ENCODE measurements at places on chromosomes 5 and 9.

DNA sequence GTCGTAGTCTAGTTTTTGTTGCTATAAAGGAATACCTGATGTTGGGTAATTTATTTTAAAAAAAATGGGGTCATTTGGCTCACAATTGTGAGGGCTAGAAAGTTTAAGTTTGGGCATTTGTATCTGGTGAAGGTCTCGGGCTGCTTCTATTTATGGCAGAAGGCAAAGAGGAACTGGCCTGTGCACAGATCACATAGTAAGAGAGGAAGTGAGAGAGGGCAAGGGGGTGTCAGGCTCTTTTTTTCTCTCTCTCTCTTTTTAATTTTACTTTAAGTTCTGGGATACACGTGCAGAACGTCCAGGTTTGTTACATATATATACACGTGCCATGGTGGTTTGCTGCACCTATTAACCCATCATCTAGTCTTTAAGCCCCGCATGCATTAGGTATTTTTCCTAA is 453.3 kb downstream of the DIRAS2 start:
- no peak for DNase-seq

GRCh38 chr9:4689687-4690104 is 10.3 kb downstream of the CDC37L1 start:
- no peak for DNase-seq

- no peak for DNase-seq
Measured at GRCh38 chr5:159059722-159060121, 40.0 kb downstream of the EBF1 start.

DNA sequence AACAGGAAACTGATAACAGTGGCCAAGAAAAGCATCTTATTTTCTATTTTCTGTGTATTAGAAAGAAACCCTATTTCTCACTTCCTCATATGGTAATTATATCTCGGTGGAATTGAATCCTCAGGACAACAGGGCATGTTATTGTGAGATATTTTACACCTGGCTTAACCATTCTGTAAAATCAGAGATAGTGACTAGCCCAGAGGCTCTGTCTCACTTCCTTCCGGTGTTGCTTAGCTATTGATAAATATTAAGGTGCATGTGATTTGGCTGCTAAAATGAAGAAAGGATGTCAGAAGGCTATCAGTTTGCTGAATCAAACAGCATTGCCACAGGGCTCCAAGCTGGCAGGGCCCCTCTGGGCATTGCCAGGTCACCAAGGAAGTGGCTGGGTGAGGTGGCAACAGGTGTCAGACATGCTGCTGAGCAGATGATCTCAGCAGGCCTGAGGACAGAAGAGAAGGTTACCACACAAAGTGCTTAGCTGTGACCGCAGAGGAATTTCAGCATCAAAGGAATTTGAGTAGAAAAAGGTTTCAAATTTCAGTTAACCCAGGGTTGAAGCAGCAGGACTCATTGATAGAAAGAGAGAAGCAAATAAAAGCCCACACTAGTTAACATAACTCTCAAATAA is 330.7 kb downstream of the PDE4D start:
- DNase-seq: peak; percentile 40

DNA sequence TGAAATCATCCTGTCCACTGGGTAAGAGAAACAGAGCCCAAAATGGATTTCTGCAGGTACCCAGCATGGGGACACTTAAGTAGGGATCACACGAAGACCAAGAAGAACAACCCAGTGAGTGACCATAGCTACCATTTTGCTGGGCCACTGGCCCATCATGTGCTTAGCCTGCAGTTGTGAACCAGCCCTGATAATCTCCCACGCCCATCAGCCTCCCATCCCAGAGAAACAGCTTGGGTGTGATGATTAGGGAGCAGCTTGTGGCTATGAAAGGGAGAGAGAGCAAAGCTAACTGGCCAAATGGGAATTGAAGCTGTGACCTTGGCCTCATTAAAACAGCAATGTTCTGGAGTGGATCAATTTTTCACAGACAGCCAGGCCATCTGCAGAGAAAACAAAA is 138.5 kb downstream of the SLC24A2 start:
- DNase-seq: no peak

DNA sequence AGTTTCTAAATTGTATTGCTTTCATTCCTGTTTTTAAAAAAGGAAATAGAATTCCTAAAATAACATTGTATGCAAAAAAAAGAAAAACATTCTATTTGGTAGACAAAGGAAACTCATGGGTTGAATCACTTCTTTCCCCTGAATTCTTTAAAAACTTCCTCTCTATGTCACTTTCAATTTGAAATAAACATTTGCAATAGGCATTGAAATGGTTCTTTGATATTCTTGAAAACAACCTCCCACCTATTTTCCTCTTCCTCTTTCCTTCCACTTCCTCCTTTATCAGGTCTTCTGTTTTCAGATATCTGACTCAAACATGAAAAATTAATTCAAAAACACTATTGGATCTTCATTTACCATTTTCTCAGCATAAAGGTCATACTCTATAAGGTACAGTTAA is 442.0 kb upstream of the MEF2C start:
- DNase-seq: no peak

GRCh38 chr5:59799668-59800346 is 93.7 kb downstream of the PDE4D start:
- no peak for DNase-seq

- DNase-seq: no peak
Measured at GRCh38 chr5:174386306-174386705, 338.1 kb upstream of the MSX2 start.

DNA sequence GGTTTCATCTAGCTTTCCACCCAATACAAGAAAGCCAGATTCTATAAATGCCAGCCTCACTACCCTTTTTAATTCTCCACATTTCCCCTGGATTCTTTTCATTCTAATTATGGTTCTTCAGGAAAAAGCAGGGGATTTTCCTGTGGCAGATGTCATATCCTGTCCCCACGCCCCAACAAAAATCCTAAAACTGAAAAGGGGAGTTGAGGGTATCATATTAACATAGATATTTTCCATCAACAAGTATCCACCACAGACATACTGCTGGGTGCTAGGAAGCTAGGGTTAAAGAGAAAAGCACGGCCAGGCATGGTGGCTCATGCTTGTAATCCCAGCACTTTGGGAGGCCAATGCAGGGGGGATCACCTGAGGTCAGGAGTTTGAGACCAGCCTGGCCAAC is 38.0 kb downstream of the CDK5RAP2 start:
- no peak for DNase-seq

DNA sequence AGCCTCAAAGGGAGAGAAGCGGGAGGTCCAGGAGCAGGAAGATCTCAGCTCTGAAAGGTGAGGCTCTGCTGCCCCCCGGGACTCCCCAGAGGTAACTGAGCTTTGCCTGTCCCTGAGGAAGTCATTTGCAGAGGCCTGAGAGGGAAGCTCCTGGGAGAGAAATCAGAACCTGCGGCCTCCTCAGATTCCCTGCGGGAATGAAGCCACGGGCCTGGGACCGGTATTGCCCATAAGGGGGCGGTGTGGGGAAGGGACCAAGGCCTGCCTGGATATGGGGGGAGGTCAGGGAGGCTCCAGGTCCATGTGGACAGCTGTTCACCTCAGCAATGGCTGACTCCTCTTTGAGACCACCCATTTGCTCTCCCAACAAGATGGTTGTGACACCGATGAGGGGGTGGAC is 1.3 kb downstream of the SPATA31E1 start:
- DNase-seq: peak; percentile 44

- DNase-seq: no peak
Measured at GRCh38 chr5:17379100-17379951, 118.7 kb upstream of the TAF11L2 start.

DNA sequence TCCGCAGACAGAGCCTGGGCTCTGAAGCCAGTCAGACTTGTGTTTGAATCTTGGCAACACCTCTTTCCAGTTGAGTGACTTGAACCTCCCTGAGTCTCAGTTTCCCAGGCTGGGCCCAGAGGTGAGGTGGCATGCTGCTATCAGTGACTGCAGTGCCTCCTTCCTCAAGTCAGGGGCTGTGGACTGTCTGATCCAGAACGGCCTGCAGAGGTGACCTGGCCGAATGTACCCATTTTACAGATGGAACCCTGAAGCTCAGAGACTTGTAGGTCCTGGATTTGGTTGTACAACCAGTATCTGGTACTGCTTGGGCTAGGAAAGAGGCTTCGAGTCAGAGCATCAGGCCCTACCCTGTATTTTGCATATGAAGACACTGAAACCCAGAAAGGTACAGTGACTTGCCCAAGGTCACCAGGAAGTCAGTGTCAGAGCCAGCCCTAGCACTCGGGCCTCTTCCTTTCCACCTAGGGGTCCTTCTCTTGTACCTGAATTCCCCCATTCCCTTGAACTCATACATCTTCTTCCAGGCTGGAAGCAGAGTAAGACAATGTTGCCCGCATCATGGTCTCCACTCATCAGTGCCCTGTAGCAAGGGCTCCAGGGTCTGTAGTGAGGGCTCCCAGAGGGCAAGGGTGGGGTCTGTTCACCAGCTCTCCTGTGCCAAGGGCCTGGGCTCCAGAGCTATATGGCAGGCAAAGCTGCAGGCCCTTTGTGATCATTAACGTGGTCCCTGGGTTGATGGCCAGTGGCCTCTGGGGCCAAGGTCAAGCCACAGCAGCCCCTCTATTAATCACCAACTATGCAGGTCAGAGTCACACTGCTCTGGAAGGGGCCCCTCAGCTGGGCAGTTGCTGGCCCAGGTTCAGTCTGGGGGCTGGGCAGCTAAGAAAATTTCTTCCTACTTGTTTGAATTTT is 28.5 kb downstream of the GSN start:
- no peak for DNase-seq

- no peak for DNase-seq
Measured at GRCh38 chr9:93303258-93303771, 119.4 kb downstream of the WNK2 start.

DNA sequence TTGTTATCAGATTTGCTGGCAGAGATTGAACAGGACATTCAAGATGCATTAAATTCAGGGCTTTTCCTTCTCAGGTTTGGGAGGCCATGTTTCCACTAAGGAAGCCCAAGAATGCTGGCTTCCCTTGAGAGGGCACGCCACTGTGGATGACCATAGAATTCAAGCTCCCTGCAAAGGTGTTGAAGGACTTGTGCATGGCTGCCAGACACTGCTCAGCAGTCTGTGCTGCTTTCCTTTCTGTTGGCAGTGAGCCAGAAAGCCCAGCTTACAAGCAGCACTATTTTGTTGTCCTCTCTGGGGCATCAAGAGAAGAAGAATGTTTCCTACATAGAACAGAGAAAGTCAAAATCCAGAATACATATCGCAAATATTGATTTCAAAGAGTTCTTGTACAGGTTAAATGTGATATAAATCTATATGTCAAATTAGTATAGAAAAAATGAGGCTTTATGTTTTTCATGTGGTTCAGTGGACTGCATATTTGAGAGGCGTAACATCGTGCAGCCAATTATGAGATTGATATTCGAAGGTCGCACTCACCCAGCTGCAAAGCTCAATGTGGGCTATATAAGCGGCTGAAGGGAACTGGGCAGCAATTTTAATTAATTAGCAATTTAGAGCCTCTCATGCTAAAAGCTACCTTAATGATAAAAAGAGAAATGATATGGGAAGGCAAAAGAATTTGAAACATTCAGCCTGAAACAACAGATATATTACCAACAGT is 103.1 kb upstream of the ISL1 start:
- no peak for DNase-seq

DNA sequence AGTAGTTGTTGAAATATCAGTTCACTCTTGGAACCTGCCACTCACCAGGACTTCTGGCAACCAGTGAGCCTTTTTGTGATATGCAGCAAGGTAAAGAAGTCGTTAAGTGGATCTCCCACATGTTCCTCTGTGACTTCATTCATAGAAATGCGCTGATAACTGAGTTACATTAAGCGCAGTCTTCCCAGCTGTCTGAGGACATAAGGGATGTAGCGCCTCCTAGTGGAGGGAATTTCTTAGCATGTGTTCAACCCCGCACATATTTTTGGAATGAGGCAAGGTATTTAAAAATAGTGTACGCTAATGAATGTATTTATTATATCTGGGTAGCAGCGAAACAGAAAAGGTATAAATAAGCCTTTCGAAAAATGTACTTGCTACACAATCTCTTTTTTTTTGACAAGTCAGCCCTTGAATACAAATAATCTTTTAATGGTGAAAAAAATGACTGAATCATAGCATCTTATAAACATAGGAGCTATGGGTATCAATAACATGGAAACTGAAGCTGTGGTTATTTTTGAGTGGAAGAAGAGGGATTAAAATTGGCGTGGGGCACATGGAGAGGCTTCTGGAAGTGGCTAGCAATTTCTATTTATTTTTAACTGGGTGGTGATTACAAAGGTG is 38.0 kb downstream of the PALM2AKAP2 start:
- peak; percentile 91 for DNase-seq

GRCh38 chr9:70549926-70550325 is 135.5 kb upstream of the KLF9 start:
- no peak for DNase-seq

Measured in NT2/D1 (cell line).